ENCODE measurements at places on chromosomes 7 and 10.
A peak's percentile ranks its signal among the peaks of the same experiment; 100 is the strongest.

- DNase-seq, result no peak
These were observed 1136.4 kb downstream of the TYW1 start for GRCh38 chr7:68133045-68133444.

GRCh38 chr10:122381680-122382079, 7.2 kb downstream of the PLEKHA1 start:
- no peak for DNase-seq

DNA sequence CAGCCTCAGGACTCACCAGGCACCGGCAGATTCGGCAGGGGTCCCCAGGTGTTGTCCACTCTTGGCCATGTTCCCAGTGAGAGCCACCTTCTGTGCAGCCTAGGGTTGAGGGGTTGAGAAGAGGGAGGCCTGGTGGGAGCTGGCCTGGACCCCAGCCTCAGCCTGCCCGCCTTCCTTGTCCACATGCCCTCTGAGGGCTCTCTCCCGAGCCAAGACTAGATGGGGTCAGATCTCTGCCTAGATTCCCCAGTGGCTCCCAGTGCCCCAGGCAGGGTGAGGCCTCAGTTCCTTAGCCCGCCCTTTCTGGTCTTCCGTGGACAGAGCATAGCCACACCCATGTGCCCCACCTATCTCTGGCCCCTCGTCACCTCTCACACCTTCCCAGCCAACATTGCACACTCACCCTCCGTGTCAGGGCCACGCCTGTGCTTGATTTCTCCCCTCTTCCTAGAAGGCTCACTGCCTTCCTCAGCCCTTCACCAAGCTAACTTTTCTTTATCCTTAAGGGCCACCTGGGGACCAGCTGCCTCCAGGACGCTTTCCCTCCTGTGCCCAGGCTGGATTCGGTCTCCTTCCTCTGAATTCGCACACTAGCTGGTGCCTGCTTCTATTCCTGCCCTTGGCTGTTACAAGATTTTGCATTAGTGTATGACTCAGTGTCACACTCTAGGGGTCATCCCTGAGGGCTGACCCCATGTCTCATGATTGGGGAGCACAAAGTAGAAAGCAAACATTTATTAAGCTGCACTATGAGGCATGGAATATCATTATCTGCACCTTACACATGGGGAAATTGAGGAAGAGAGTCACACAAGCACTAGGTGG, 7.5 kb downstream of the KCP start:
- no peak for DNase-seq

- no peak for DNase-seq
These were observed 7.1 kb downstream of the COBL start for GRCh38 chr7:51309361-51310130.

DNA sequence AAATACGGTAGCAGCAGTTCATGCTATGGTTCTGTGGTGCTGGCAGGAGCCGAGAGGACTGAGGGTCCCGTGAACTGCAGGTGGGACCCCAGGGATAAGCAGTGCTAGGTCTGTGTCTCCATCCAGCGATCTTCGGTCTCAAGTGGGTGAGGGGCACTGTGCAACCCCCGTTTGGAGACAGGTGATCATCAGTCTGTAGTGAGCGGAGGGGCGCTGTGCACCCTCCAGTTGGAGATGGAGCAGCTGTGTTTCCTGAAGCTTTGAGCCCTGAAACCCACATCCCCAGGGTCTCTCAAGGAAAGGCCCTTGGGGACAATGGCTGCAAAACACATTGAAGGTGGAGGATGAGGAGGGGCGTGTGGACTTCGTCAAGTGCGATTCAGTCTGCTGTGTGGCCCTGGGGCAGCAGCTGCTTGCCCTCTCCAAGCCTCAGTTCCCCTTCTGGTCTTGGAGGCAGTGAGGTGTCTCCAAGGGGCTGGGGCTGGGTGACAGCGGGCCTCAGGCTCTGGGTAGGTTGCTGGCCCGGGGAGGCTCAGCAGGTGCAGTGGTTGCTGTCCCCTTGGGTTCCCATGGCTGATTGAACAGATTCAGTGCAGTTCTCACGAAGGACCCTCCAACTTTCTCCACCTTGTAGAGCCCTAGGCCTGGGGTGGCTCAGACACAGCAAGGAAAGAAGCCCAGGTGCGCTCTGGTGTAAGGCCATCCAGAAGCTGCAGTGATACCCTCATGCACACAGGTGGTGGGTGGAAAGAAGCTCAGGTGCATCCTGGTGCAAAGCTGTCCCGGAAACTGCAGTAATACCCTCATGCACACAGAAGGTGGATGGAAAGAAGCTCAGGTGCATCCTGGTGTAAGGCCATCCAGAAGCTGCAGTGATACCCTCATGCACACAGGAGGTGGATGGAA, 160.6 kb downstream of the ADARB2 start:
- no peak for DNase-seq

DNA sequence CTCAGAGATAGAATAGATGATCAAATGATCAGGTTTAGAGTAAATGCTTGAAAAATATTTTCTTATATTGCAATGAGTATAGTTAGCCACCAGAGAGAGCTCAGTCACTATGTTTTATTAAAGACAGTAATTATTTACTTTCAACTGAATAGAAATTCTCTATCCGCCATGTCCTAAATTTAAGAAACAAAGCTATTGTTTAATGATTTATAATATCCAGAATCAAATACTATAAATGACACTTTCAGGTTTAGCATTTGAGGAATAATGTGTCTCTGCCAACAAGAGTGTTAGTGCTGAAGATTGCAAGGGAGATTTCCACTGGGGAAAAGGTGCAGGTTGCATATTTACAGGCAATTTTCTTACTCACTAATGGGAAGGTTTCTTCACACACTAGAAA, 184.7 kb downstream of the DGKB start:
- DNase-seq, result no peak

GRCh38 chr10:30977385-30977784, 54.3 kb downstream of the ZNF438 start:
- no peak for DNase-seq

GRCh38 chr7:13641714-13642113, 347.8 kb downstream of the ETV1 start:
- DNase-seq, result no peak

- DNase-seq, result no peak
These were observed 31.3 kb upstream of the TPST1 start for GRCh38 chr7:66173856-66174255.

DNA sequence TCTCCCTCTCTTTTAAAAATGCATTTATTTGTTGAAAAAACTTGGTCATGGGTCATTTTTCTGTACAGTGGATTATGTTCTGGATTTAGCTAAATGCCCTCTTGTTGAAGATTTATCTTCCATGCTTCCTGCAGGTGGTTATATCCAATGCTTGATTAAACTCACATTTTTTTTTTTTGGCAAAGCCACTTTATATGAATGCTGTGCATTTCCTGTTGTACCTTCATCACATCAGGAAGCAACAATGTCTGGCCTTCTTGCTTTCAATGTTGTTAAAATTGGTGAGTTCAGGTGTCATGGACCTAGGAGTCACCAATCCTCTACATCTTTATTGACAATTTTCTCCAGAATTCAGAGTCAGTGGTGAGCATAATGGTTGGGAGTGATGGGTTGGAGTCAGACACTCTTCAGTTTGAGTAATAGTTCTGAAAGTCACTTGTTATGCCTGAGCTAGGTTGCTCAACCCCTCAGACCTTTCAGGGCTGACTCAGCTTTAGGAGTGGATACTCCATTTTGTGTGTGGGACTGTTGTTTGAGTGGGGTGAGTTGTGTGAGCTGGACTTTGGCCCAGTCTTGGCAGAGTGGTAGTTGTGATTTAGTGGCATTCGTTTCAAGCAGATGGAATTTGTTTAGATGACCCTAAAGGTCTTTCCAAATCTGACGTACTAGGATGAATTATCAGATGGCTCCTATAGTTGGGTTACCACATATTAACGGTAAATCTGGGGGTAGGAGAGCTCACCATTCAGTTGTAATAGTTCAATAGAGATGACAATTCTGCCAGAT, 213.5 kb upstream of the ZNF32 start:
- DNase-seq, result peak; percentile 33

- no peak for DNase-seq
These were observed 29.7 kb downstream of the AP3M1 start for GRCh38 chr10:74120911-74121310.

GRCh38 chr10:115937768-115938056, 335.3 kb downstream of the GFRA1 start:
- DNase-seq, result no peak
